HT-29 (cell line): ENCODE measurements at places on chromosomes 11 and 22.

GRCh38 chr22:47207387-47207786 lies 444.9 kb downstream of the TBC1D22A start:
- no peak for DNase-seq

DNA sequence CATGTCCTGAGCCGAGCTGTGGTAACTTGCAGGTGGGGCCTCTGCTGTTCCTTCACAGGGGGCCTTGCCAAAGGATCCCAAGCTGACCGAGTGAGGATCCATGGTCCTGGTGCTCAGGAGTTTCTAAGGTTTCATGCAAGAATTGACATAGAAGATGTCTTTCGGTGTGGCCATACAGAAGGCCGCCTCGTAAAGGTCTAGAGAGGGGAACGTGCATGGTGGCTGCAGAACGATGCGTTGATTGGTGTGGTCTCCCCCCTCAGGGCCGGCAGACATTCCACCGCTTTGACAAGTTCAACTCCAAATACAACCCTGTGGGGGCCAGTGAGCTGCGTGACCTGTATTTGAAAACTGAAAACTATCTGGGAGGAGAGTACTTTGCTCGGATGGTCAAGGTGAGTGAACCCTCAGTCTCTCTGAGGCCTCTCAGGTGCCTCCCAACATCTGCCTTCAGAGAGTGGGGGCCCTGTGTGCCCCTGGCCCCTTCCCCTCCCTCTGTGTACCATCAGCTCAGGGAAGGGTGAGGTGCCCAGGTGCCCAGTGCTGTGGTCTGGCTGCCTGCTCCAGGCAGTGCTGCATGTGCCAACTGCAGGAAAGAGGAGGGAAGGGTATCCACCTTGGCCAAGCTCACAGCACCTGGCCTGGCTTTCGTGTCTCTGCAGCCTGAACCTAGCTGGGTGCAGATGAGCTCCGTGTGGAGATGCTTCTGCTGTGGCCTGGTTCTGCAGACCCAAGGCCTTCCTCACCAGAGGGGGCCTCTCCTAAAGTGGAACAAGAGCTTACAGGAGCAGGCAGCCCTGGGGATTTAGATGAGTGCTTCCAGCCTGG lies 39.8 kb downstream of the AMPD3 start:
- no peak for DNase-seq

DNA sequence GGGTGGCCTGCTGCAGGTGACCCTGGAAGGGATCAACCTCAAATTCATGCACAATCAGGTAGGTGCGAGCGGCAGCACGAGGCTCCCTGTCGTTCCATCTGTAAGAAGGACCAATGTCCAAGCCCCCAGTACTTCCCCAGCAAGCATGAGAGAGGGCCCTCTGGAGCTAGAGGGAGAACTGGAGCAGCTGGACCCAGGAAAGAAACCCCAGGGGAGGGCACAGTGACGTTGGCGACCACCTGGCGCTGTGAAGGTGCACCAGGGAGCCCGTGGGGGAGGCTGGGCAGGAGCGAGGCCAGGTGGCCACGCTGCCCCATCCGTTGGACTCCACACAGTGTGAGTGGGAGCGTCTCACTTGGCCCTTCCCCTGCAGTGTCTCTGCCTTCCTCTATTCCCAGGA lies 28.0 kb downstream of the MYBPC3 start:
- no peak for DNase-seq

GRCh38 chr11:70886676-70887541 lies 365.5 kb downstream of the SHANK2 start:
- no peak for DNase-seq

- no peak for DNase-seq
Observed at GRCh38 chr11:23480736-23481135, 620.5 kb upstream of the CCDC179 start.

DNA sequence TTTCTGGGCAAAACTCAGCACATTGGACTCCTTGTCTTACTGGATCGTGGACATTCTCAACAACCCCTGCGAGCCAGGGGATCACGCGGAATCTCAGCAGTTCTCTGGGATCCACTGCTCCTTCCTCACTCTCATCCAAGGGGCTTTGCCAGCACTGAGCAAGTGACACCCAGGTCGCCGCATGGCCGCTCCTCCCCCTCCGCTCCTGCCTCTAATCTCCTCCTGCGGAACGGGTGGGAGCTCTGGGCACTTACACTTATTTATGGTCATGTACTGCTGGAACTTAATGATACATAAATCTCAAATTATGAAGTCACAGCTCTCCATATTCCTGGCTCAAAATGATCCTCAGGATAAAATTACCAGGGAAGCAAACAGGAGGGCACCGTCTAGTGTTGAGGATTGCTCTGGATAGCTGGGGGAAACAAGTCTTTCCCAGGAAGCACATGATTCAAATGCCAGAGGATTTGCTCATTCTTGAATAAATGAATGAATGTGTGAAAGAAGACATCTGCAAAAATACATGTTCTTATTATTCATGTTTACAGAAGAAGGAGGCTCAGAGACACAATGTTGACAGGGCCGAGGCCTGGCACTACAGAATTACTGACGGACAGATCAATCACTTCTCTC lies 1077.3 kb downstream of the TBC1D22A start:
- DNase-seq: no peak

GRCh38 chr11:21820176-21820575 lies 372.7 kb upstream of the ANO5 start:
- no peak for DNase-seq

- DNase-seq: no peak
Observed at GRCh38 chr22:22547692-22548300, 11.3 kb downstream of the PRAME start.

GRCh38 chr11:76166314-76166713 lies 40.0 kb downstream of the WNT11 start:
- DNase-seq: no peak

DNA sequence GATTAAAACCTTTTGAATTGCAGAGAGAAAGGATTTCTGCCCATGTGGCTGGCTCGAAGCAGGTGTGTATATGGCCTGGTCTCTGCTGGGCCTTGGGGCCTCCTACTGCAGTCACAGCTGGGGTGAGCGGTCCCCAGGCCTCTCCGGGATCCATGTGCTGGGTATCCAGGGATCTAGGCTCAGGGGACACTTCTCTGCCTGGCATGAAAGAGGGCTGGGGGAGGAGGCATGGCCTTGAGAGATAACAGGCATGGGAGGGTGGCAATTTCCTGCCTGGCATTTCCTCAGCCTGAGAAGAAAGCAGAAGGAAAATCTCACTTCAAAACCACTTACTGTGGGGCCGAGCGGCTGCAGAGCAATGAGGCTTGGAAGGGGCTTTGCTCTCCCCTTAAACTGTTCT lies 20.3 kb upstream of the PARVG start:
- no peak for DNase-seq

GRCh38 chr22:38451864-38452263 lies 3.1 kb downstream of the KCNJ4 start:
- no peak for DNase-seq

GRCh38 chr22:50199829-50200460 lies 866 bp upstream of the SELENOO start:
- peak; percentile 26 for DNase-seq

- DNase-seq: no peak
Observed at GRCh38 chr11:83721263-83721662, 435.1 kb upstream of the CCDC90B start.

DNA sequence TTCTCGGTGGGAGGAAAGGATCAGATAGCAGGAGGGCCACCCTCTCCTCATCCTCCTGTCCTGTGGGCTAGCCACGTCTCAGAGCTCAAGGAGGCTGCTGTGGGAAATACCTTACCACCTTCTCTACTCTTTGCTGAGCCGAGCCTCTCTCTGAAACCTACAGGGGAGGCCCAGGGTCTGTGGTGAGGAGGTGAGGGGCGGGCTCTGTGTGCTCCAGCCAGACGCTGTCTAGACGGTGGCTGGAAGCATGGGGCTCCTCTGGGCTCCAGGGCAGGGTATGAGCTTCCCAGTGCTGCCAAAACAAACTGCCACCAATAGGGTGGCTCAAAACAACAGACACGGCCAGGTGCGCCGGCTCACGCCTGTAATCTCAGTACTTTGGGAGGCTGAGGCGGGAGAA lies 5.5 kb upstream of the TMPRSS6 start:
- no peak for DNase-seq
